Stimulated activated CD4-positive, alpha-beta T cell treated with anti-CD3 and anti-CD28 coated beads, Interleukin-12 subunit alpha, Interleukin-12 subunit beta, amount 100 ng/mL, for 48 hours (primary cell): ENCODE measurements at places on chromosomes 7 and 10.

- DNase-seq: no peak
Measured at GRCh38 chr7:10022480-10022879, 951.2 kb upstream of the PHF14 start.

GRCh38 chr7:1586126-1586826, 16.4 kb upstream of the PSMG3 start:
- DNase-seq: no peak

DNA sequence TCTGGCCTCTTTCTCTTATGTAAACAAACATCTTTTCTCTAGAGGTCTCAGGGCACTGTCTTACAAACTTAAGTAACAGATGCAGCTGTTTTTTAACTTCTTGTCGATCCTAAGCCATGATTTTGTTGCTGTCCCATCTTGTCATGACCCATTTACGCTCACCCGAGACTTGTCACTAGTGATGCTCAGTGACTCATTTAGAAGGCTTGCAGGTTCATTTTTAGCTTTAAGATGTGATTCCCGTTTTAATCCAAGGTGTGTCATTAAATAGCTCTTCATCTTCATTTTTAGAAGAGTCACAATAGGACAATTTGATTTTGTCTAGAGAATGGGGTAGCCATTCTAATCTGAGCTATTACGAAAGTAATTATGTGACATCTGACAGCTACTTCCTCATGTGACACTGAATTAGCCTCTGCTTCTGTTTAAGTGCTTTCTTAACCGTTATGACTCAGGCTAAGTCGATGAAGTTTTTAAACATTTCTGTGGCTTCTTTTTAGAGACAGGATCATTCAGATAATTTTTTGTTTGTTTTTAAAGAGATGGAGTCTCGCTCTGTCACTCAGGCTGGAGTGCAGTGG, 42.7 kb downstream of the SPDYE5 start:
- DNase-seq: no peak

DNA sequence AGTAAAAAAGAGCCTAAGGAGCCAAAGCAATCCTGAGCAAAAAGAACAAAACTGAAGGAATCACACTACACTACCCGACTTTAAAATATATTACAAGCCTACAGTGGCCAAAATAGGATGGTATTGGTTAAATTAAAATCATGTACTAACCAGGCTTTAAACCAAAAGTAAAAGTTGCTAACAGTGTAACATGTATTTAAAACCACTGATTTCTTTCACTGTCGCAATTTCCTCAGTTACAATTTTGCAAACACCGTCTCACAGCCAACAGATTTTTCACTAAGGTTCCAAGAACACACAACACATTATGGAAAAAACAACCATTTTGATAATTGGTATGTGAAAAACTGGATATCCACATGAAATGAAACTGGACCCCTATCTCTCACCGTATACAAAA, 74.0 kb downstream of the JMJD1C start:
- no peak for DNase-seq

GRCh38 chr7:130420943-130421578, 19.8 kb downstream of the CEP41 start:
- DNase-seq: no peak

- no peak for DNase-seq
Measured at GRCh38 chr7:44283381-44284211, 41.8 kb downstream of the CAMK2B start.

GRCh38 chr10:103062854-103063590, 130.1 kb downstream of the NT5C2 start:
- no peak for DNase-seq

DNA sequence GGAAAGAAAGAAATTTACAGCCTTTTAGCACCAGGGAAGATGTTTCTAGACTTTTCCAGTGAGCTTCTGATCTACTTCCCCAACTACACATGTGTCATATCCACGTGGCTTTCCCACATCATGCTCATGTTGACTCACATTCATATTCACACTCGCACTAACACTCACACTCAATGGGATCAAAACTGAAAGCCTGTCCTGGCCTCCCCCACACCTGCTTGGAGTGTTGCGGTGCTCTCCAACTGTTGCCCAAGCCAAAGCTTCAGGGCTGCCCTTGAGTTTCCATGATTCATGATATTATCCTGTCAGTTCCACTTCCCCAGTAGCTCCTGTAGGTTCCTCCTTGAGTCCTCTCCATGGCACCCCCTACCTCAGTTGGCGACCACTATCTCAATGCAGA, 444.4 kb downstream of the GATA3 start:
- peak; percentile 5 for DNase-seq

DNA sequence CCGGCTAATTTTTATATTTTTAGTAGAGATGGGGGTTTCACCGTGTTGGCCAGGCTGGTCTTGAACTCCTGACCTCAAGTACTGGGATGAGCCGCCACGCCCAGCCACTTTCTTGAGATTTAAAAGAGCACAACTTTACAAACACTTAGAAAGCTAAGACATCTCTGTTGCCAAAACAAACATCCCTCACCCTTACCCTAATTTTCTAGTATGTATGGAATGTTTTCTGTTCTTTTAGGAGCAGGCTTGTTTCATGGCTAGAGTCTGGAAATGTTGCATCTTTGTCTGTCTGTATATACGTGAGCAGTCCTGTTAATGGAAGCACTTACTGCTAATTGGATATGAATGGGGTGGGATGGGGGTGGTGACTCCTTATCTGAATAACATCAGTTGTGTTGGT, 2.9 kb downstream of the OLAH start:
- DNase-seq: no peak

DNA sequence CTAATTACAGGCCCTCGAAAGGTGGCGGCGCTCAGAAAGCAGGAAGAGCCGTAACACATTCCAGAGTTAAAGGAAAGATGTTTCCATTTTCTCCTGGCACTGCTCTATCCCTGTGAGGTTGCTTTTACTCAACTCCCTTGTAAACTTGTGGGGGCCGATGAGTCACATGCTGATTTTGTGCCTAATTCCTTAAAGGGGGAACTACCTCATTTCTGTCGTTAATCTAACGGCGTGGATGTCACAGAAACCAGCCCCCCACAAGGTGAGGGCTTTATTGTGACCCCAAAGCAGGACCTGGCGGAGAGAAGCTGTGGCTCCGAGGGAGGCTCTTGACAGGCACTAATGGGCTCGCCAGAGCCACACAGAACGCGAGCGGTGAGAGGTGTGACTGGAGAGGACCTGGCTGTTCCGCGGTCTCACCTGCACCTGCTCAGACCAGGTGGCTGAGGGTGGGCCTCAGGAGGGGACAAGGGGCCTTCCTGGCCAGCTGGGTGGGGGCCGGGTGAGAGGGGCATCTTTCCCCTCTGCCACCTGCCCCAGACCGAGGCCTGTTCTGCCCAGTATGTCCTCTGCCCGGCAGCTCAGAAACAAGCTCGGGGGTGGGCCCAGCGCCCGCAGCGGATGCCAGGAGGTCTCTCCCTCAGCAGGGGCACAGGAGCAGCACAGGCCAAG, 50.9 kb downstream of the CALML3 start:
- no peak for DNase-seq

GRCh38 chr7:113373863-113374262, 255.5 kb upstream of the SMIM30 start:
- no peak for DNase-seq

GRCh38 chr10:78691301-78692030, 377.3 kb upstream of the ZMIZ1 start:
- no peak for DNase-seq

DNA sequence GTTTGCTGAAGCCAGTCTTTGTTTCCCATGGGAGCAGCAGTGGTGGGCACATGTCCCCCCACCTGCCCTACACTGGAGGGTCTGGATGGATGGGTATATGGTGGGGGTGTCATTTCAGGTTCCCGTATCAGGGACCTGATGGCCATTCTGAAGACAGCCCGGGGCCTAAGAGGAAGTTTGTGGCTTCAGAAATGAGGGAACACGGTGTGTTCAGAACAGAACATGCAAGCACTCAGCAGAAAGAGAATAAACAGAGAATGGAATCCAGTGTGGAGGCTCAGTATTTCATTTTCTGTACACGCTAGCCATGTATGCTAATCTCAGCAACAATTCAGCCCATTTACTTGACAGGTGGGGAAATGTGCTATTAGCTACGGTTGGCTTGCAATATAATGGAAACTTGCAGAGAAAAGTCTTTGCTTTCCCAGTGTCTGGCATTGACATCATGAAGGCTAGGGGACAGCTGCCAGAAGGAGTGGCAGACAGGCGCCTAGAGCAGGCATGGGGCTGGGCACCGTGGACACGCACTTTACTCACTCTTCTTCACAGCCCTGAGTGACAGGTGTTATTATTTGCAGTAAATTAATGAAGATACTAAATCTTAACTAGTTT, 98.6 kb downstream of the ELMO1 start:
- no peak for DNase-seq

- no peak for DNase-seq
Measured at GRCh38 chr10:123766761-123767160, 100.6 kb downstream of the GPR26 start.

GRCh38 chr10:80265740-80266512, 23.5 kb downstream of the MAT1A start:
- no peak for DNase-seq

DNA sequence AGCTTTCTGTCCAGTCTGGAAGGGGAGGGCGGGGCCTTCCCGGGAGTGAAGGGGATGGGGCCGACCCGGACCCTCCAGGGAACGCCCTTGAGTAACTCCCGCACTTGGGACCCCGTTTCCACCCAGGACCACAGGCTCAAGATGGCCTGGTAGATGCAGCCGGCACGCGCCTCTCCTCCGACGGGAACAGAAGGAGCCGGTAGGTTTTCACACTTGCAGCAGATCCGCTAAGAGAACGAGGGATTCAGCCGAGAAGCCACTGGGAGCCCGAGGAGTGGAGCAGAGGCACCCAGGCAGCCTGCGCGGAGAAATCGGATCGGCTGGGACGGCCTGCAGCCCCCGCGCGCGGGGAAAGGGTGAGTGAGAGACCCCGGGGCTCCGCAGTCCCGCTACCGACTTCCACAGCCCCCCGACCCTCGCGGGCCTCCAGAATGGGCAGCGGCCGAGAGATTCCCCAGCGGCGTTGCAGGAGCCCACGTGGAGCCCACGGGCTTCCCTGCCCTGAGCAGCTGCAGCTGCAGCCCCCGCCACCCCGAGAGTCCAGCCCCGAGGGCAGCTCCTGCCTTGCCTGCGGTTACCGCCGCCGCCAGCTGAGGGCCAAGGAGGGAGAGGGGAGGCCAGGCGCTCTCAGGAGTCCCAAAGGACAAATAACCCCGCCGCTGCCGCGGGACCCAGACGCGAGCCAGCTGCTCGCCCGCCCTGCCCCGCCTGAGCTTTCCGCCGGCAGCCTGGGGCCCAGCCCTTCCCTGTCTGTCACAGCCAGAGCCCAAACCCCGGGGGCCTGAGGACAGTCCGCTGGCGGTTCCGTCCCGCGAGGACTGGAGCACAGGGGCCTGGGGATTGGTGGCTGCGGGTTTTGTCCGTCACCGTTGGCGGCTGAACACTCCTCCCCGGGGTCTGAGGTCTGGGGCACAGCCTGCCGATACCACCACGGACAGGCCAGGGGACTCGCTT, 21.8 kb downstream of the IFT22 start:
- no peak for DNase-seq

DNA sequence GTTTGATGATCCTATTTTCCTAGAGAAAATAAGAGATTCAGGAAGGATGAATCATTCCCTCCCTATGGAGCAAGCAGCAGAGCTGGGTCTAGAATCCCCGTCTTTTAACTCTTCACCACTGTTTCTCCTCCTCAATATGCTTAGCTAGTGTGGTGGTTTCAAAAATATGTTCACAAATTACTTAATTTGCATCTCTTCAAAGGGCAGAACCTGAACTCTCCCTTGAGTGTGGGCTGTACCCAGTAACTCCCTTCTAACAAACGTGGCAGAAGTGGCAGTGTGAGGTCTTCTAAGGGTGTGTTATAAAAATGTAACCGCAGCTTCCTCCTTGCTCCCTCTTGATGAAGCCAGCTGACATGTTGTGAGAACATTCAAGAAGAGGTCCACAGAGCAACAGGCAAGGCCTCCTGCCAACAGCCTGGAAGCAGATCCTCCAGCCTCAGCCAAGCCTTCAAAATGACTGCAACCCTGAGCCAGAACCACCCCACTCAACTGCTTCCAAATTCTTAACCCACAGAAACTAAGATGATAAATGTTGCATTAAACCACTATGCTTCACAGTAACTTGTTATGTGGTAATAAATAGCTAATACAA, 36.6 kb downstream of the SRPK2 start:
- DNase-seq: peak; percentile 29

DNA sequence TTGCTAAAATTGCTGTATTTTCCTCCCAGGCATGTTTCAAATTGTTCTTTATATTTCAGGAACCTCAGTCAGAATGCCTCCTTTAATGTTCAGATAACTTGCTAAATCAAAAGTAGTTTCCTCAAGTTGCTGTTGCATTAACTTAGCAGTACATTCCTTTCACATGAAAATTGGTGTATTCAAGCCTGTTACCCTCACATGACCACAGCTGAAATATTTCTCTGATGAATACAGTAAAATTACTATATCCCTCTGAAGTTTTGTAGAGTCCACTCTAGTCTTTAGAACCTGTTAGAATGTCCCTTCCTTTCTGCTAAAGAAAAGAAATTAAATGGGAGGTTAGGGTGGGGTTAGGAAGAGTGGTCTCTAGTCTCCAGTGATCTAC, 24.5 kb upstream of the C1GALT1 start:
- DNase-seq: no peak

GRCh38 chr7:84705706-84706105, 481.1 kb downstream of the SEMA3D start:
- DNase-seq: no peak
